ENCODE measurements at places on chromosomes 3 and 15.

GRCh38 chr3:31892916-31893573 lies 88.0 kb downstream of the OSBPL10 start:
- no peak for DNase-seq

DNA sequence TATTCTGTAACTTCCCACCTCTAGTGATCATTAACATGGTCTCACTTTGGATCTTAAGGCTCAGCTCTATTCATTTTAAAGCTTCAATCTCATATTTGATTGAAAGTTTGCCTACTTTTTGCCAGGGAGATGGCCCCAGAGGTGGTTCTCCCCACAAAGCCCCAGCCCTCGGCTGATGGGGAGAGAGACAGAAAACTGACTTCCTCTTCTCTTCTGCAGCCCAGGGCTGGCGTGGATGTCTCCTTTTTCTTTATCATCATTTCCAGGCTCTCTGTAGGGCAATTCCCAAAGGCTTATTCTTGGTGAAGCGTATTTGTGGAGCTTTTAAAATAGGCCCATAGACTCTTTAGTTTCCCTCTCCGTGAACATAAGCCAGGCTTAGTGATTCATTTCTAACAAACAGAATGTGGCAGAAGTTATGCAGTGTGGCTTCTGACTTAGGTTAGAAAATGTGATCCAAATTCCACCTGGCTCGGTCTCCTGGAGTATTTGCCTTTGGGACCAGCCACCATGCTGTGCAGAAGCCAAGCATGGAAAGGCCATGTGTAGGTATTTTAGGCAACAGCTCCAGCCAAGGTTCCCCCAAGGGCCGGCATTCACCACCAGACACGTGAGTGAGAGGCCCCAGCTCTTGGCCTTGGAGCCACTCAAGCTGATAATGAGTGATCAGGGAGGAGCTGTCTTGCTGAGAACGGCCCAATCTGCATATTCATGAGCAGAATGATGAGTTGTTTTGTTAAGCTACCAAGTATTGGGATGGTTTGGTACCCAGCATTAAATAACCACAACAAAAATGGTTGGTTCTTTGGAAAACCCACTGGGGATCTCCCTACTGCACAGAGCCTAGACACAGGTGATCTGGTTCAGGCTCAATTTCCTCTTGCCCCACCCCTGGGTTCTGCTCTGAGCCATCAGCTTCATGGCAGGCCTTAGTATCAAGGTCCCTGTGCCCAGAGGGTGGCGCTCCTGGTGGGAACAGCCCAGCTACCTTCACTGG lies 353.2 kb upstream of the PROK2 start:
- no peak for DNase-seq

- DNase-seq: no peak
Observed at GRCh38 chr15:71802770-71803169, 7.6 kb upstream of the NR2E3 start.

DNA sequence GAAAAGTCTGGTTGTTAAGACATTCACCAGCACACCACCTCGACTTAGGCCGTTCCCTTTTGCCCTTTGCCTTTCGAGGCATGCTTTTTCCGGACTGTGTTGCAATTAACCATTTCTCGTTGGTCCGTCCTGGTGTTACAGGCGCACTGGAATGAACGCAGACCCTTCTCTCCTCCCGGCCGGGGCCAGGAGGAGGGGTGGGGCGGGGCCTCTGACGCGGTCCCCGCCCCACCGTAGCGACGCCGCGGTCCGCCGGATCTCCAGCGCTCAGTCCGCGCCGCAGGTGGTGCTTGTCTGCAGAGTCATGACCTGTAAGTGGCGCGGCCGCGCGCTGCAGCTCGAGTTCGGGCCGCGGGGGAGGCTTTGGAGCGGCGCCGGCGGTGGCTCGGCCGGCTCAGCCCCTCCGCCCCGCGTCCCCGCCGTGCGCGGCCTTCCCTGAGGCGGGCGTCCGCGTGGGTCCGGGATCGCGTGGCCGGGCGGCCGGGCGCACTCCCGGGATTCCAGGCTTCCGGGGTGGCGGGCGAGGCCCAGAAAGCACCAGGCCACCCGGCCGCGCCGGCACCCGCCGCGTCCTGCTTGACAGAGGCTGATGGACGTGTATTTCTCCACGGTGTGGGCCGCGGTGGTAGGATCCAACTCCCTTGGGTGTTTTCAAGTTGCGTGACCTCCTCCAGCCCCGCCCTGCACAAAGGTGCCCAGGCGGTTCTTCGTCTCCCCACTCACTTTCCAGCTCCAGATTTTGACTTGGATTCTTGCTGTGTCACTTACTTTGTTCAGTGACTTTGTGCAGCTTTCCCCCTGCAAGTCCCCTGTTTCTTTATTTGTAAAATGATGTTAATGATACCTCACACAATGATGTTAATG lies at the start of gene NIT2:
TSS of gene NIT2 (plus strand) at position 270 of the 864 bp plus-strand sequence. CDS start at position 305, 35 bp downstream.
- DNase-seq: peak; percentile 89

- no peak for DNase-seq
Observed at GRCh38 chr15:61764141-61764540, 296.1 kb downstream of the VPS13C start.

Data from NCI-H2081 (cell line).